Muscle of leg (tissue), 16 donors: ENCODE measurements at places on chromosomes 2 and 18. TPM values are rescaled to one million over a fixed set of nuclear protein-coding genes. Genes with fewer than 3 reads are reported as not detected.

GRCh38 chr2:149743842-149744448 is 156.4 kb upstream of the MMADHC start:
- H3K4me1 ChIP-seq, result peaks cover 10% of the 10 kb centered on the region
- H3K27me3 ChIP-seq, result no peaks in the 10 kb centered on the region
- no peak overlapping the region for H3K4me3 ChIP-seq
- H3K36me3 ChIP-seq, result no peaks in the 10 kb centered on the region

DNA sequence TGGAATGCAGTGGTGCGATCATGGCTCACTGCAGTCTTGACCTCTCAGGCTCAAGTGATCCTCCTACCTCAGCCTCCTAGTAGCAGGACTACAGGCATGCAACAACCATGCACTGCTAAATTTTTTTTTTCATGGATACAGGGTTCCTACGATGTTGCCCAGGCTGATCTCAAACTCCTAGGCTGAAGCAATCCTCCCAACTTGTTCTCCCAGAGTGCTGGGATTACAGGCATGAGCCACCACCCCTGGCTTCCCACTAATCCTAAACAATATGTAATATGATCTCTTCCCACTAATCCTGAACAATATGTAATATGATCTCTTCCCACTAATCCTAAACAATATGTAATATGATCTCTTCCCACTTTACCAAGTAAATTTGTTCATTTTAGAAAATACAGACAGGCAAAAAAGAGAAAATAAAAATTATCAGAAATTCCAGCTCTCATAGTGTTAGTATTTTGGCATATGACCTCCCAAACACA is 33.7 kb upstream of the C18orf32 start:
- no peak overlapping the region for H3K4me3 ChIP-seq
- H3K27me3 ChIP-seq, result no peaks in the 10 kb centered on the region
- H3K4me1 ChIP-seq, result peaks cover 7% of the 10 kb centered on the region

DNA sequence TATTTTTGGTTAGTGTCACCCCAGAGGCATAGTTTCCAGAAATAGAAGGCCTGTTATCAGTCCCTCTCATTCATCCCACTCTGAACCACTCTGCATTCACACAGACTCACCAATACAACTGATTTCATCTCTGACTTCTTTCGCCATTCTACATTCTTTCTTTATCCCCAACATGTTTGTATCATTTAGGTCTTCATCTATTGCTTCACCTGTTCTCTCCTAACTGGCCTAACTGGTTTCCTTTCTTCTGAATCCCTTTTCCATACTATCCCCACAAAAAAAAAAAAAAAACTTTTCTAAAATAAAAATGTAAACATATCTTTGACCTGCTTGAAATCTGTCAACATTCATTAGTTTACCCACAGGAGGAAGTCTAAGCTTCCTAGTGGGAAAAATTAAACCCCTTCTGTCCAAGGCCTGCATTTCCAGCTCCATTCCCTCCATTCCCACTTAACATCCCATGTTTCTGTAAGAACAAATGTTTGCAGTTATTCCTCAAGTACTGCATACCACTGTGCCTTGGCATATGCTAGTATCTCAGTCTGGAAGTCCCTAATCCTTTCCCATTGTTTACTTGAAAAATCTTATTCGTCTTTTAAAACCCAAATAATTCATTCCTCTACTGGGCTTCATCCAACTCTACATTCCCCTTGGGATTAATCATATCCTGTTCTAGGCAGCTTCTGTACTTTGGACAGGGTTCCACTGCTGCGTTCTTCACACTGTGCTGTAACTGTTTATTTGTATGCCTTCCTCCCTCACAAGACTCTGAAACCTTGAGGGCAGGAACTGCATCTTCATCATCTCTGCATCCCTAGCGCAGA is 68.5 kb downstream of the FIGN start:
- no peaks in the 10 kb centered on the region for H3K4me1 ChIP-seq
- peak; percentile 14 for DNase-seq
- no peak overlapping the region for H3K27ac ChIP-seq

- H3K4me3 ChIP-seq, result no peak overlapping the region
- H3K36me3 ChIP-seq, result no peaks in the 10 kb centered on the region
- no peak for DNase-seq
- no peak overlapping the region for H3K27ac ChIP-seq
These were observed 121.6 kb downstream of the EML6 start for GRCh38 chr2:54845094-54845493.

DNA sequence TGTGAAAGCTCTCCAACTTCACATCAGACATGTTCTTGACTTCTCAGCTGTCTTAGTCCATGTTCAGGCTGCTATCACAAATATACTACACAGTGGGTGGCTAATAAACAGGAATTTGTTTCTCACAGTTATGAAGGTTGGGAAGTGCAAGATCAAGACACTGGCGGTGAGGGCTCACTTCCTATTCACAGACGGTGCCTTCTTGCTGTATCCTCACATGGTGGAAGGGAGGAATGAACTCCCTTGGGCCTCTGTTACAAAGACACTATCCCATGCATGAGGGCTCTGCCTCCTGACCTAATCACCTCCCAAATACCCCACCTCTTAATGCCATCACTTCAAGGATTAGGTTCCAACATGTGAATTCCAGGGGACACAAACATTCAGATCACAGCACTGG is 9.7 kb downstream of the UXS1 start:
- no peak for DNase-seq
- no peaks in the 10 kb centered on the region for H3K36me3 ChIP-seq
- no peak overlapping the region for H3K4me3 ChIP-seq
- peaks cover 3% of the 10 kb centered on the region for H3K4me1 ChIP-seq
- no peak overlapping the region for H3K27ac ChIP-seq
- no peaks in the 10 kb centered on the region for H3K27me3 ChIP-seq

- no peaks in the 10 kb centered on the region for H3K36me3 ChIP-seq
- peak; percentile 74 for DNase-seq
- H3K27me3 ChIP-seq, result peaks cover 13% of the 10 kb centered on the region
- H3K4me3 ChIP-seq, result peak overlapping the region; percentile 64
These were observed 783 bp downstream of the DPP4 start for GRCh38 chr2:162072976-162073887.

- H3K36me3 ChIP-seq, result no peaks in the 10 kb centered on the region
- H3K27ac ChIP-seq, result no peak overlapping the region
- H3K4me1 ChIP-seq, result no peaks in the 10 kb centered on the region
- DNase-seq, result no peak
- H3K4me3 ChIP-seq, result no peak overlapping the region
These were observed 1526.7 kb downstream of the LRP1B start for GRCh38 chr2:140604096-140604495.

DNA sequence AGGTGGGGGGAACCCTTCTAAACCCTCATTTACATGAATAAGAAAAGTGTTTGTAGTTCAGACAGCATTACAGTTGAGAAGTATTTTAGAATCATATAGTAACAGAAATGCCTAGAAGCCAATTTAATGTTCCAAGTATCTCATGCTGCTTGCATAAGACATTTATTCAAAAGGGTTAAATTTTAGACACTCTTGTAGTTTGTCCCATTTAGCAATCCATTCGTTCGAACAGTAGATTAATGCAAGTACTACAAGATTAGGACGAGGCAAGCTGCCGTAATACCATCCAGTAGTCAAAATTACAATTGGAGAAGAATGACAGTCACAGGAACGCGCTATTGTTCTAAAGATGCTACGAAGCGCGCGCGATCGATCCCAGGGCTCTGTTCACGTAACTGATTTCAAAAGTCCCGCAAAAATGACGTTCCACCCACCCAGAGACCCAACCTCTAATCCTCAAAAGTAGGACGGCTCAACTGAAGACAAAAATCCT is 1.2 kb downstream of the TMEM237 start:
- no peaks in the 10 kb centered on the region for H3K36me3 ChIP-seq
- H3K4me3 ChIP-seq, result peak overlapping the region; percentile 97
- no peaks in the 10 kb centered on the region for H3K4me1 ChIP-seq
- H3K27ac ChIP-seq, result peak overlapping the region; percentile 98
- H3K27me3 ChIP-seq, result no peaks in the 10 kb centered on the region

- no peaks in the 10 kb centered on the region for H3K27me3 ChIP-seq
- H3K4me1 ChIP-seq, result peaks cover 19% of the 10 kb centered on the region
- no peak for DNase-seq
- no peak overlapping the region for H3K4me3 ChIP-seq
- no peaks in the 10 kb centered on the region for H3K36me3 ChIP-seq
- no peak overlapping the region for H3K27ac ChIP-seq
These were observed 83.6 kb upstream of the ST3GAL5 start for GRCh38 chr2:85972355-85972754.

DNA sequence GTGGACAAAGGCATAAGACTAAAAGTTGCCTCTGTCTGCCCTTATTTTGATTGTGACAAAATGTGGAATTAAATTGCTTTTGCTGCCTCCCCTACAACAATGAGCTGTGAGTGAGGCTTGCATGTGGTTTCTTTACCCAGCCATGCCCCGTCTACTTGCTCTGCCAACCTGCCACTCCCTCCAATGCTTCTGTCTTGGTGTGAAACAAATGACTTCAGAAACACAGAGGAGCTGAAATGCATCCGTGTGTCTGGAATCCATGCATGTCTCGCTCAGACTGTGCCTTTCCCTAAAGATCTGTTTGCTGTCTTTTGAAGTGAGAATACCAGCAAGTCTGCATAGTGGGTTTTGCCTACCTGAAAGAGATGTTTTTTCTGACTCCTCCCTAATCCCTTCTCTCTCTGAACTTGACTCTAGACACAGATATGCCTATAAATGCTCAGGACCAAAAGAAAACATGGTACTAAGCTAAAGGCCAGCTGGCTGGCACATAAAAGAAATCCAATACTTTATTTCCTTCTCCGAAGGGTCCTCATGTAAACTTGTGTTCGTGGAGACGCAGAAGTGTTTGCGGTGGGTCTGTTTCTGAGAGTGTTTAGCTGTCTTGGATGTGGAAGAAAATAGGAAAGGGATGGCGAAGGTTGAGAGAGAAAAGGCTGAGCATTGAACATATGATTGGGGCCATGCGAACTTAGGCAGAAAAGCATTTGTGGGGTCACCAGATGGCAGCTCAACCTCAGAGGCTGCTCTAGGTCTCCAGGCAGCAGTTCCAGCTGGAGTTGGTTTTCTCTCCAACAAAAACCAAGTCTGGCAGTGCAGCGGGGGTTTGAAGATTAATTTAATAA is 120.5 kb downstream of the CCBE1 start:
- no peaks in the 10 kb centered on the region for H3K27me3 ChIP-seq
- peaks cover 7% of the 10 kb centered on the region for H3K4me1 ChIP-seq
- H3K36me3 ChIP-seq, result no peaks in the 10 kb centered on the region
- no peak overlapping the region for H3K4me3 ChIP-seq
- H3K27ac ChIP-seq, result no peak overlapping the region

DNA sequence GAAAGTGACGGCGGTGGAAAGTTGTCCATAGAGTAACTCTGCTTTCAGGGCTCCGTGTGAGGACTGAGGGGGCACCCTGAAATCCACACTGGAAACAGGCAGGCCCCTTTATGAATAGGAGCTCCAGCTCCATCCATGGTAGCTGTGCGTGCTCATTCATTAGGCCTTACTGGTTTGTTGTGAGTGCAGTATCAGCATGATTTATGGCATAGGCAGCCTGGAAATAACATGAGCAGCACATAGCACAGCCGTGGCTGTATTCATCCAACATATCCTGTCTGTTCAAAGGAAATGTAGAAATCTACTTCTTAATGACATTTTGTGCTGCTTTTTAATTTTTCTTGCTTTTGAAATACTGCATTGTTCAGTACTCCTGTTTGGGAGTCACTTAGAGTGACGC is 414.8 kb upstream of the RAB12 start:
- H3K4me1 ChIP-seq, result no peaks in the 10 kb centered on the region
- no peak overlapping the region for H3K4me3 ChIP-seq
- no peaks in the 10 kb centered on the region for H3K36me3 ChIP-seq
- DNase-seq, result no peak
- no peak overlapping the region for H3K27ac ChIP-seq
- H3K27me3 ChIP-seq, result no peaks in the 10 kb centered on the region

GRCh38 chr2:134395779-134396178 is 141.9 kb downstream of the MGAT5 start:
- peaks cover 8% of the 10 kb centered on the region for H3K36me3 ChIP-seq
- peaks cover 12% of the 10 kb centered on the region for H3K4me1 ChIP-seq
- no peaks in the 10 kb centered on the region for H3K27me3 ChIP-seq

- no peak overlapping the region for H3K4me3 ChIP-seq
- no peak for DNase-seq
- H3K4me1 ChIP-seq, result no peaks in the 10 kb centered on the region
- no peaks in the 10 kb centered on the region for H3K27me3 ChIP-seq
These were observed 458.1 kb downstream of the BCL11A start for GRCh38 chr2:60095202-60095815.

The CNDP1 gene
- polyA plus RNA-seq, result 0.23 TPM

The OXER1 gene
- polyA plus RNA-seq, result 5.0 TPM

The ASTL gene
- not detected for polyA plus RNA-seq

The MAL gene
- polyA plus RNA-seq, result 4.4 TPM

The MRO gene
- 0.31 TPM for polyA plus RNA-seq

The ITGA4 gene
- polyA plus RNA-seq, result 18.0 TPM

The DPYSL5 gene
- 33.6 TPM for polyA plus RNA-seq
